ENCODE measurements at places on chromosomes 11 and 22.

- DNase-seq = peak; percentile 79
Measured at GRCh38 chr11:73257342-73258103, 14.6 kb upstream of the P2RY6 start.

- DNase-seq = no peak
Measured at GRCh38 chr11:125256541-125257189, 92.1 kb downstream of the PKNOX2 start.

GRCh38 chr11:78825591-78826020 is 250.9 kb upstream of the NARS2 start:
- DNase-seq = no peak

DNA sequence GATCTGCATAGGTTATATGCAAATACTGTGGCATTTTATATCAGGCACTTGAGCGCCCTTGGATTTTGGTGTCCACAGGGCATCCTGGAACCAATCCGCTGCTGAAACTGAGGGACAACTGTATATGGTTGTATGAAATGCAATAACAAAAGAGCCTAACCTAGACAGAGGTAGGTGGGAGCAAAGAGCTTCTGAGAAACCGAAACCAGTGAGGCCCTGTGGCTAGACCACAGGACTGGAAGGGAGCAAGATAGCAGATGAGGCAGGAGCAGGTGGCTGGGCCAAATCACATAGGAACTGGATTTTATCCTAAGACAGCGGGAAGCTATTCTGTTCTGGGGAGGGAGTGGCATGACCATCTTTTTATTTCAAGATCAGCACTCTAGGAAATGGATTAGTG is 30.1 kb downstream of the RCN1 start:
- DNase-seq = no peak

DNA sequence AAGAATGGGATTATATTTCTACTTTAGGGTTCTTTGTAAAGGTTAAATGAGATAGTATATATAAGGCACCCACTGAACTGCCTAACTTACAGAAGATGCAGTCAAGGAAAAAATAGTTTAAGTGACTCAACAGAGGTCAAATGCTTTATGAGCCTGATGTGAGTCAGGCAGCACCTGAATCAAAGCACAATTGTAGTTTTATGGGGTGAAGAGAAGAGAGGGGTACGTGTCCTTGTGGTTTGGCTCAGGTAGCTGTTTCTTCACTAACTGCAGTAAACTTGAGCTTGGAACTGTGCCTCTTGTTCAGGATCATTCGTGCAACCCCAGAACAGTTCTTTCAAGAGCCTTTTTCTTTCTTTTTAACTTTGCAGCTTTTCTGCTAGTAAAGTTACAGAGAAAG is 125.2 kb upstream of the SPON1 start:
- no peak for DNase-seq

DNA sequence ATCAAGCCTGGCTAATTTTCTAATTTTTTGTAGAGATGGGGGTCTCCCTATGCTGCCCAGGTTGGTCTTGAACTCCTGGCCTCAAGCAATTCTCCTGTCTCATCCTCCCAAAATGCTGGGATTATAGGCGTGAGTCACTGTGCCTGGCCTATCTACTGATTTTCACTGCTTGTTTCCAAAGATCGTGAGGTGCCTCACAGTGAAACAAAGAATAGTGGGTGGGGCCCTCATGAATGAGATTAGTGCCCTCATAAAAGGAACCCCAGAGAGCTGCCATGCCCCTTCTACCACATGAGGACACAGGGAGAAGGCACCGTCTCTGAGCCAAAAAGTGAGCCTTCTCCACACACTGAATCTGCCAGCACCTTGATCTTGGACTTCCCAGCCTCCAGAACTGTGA is 23.5 kb downstream of the TMEM184B start:
- no peak for DNase-seq

GRCh38 chr22:20571078-20571503 is 63.7 kb downstream of the MED15 start:
- no peak for DNase-seq

GRCh38 chr11:16867097-16867496 is 128.7 kb downstream of the C11orf58 start:
- DNase-seq = no peak

DNA sequence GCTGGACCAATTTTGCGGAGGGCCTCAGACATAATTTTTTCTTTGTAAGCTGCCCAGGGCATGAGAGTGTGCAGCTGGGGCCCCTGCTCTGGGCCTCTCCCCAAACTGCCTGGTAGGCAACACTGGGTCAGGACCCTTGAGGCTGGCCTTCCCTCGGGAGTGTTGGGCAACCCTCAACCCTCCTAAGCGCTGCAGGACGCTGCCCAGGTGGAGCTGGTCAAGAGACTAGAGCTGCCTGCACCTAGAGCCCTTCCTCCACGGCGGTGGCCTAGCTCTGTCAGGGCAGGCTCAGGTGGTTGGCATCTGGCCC is 505 bp upstream of the TMEM132A start:
- no peak for DNase-seq

- peak; percentile 98 for DNase-seq
Measured at GRCh38 chr11:57778318-57779037, 16.9 kb downstream of the CTNND1 start.

- DNase-seq = no peak
Measured at GRCh38 chr22:50228366-50228765, 16.5 kb downstream of the TUBGCP6 start.

DNA sequence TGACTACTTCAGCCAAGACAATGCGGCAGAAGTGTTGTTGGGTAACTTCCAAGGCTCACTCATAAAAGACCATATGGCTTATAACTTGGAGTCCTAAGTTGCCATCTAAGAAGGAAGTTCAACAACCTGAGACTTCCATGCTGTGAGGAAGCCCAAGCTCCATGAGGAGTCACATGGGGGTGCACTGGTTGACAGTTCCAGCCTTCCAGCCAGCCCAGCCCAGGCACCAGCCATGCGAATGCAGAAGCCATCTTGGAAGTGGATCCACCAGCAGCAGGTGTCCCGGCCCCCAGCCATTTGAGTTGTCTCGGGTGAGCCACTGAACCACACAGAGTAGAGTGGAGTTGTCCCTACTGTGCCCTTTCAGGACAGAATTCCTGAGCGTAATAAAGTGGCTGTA is 32.8 kb upstream of the WNT7B start:
- DNase-seq = no peak

GRCh38 chr11:2574043-2574552 is 125.7 kb downstream of the KCNQ1OT1 start:
- no peak for DNase-seq

DNA sequence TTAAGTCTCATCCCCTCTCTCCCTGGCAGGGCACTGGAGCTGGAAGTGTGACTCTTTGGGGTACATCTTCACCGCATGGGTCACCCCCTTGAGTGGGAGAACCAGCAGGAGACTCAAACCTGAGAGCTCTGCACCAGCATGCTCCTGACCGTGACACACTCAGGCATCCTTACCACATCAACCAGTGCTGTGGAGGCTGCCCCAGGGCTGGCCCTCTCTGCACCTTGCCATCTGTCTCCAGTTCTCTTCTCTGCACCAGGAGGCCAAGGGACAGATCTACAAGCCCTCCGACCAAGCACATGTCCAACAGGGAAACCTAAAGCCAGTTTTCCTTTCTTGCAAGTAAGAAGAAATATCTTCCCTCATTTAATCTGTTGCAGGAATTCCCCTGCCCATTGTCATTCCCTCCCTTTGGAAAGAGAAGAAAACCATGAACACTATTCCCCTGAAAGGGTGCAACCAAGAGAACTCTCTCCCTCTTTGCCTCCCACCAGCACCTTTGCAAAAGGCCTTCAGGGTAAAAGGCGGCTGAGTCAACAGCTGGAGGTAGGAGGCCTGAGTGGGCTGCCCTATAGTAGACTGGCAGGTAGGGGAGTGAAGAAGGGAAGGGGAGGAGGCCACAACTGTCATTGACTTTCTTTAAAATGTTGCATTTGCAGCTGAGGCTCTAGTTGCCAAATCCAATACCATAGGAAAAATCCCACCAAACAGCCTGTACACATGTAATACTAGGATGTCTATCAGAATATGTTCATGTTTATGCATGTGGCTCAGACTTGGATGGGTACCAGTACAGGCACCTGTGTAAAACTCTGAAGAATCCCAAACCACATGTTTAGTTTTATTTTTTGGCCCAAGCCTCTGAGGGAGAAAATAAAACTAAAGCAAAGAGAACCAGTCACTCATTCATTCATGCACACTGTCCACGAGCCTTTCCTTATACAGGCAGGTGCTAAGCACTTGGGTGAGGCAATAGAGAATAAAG is 117.0 kb downstream of the WT1 start:
- DNase-seq = no peak

DNA sequence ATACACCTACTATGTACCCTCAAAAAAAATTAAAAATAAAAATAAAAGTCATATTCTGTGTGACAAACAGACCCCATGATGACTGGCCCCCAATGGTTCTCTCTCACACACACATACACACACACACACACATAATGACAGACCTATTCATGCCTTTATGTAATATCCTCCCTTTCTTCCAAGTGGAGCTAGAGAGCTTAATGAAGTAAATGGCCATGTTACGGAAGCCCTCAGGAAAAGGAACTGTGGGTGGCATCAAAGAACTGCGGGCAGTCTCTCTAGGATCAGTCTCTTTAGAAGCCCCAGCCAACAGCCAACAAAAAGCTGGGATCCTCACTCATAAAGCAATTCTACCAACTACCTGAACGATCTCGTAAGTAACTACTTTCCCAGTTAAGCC is 125.5 kb downstream of the SIK3 start:
- no peak for DNase-seq

DNA sequence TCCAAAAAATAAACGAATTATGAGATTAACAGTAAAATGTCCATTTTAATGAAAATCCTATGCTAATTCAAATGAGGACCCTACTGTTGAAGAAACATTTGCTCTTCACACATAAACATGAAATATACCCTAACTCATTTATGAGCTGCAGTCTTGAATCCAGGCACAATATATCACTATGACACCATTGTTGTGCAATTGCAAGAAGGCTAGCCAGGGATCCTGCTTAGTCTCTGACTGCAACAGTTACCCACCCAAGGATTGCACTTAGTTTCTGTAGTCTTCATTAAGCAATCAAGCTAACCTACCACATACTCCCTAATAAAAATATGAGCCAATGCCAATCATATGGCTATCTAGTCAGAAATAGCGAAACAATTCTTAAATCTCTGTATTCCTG is 981.0 kb upstream of the FAT3 start:
- DNase-seq = peak; percentile 24

DNA sequence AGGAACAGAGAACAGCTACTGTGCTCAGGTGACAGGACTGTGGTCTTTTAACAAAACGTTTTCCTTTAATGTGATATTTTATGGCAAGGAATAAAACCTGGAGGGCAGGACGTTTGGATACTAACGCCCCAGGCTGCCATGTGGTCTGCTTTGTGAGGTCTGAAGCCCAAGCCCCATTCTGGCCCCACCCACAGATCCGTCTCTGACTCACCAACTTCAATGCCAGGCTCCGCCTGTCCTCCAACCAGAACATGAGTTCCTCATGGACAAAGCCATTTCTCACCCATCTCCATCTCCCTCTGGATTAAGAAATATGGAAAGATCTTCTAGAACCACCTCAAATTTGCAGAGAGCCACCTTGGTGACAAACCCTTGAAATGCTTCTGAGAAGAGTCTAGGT is 148.8 kb downstream of the CRYBB2 start:
- peak; percentile 53 for DNase-seq

Data from H4 (cell line).